ENCODE measurements at places on chromosomes 7 and 10.
A peak's percentile ranks its signal among the peaks of the same experiment; 100 is the strongest.

DNA sequence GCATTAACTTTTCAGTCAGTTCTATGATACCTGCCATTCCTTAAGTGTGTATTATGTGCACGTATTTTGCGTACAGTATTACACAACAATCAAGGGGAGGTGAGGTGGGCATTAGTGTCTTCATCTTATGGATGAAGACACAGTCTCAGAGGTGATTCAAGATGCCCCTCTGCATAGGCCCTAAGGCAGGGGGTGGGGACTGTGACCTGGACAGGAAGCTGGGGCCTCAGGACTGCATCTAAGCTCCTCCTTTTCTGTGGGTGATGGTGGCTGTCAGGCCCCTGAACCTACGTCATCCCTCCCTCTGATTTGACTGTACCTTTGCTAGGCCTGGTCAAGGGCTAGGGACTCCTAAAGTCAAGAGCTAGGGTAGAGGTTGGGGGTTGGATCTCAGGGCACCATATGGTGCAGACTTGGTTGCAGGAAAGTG, 38.9 kb downstream of the HK1 start:
- DNase-seq = no peak

- DNase-seq = no peak
These were observed 43.9 kb downstream of the APBB1IP start for GRCh38 chr10:26481914-26482550.

GRCh38 chr10:114010316-114010715, 33.4 kb upstream of the ADRB1 start:
- DNase-seq = no peak

DNA sequence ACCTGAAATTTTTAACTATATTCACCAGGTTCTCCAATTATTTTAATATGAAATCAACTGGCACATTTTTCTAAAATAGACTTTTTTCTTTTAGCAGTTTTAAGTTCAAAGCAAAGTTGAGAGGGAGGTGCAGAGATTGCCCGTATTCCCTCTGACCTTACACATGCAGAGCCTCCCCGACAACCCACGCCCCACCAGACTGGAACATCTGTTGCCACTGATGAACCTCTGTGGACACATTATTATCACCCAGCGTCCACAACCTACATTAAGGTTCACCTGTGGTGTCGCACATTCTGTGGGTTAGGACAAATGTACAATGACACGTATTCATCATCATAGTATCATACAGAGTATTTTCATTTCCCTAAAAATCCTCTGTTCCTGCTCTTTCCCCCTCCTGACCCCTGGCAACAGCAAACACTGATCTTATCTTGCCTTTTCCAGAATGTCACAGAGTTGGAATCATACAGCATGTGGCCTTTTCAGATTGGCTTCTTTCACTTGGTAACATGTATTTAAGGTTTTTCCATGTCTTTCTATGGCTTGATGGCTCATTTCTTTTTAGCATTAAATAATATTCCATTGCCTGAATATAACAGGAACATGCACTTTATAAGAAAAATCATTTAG, 37.1 kb downstream of the COBL start:
- no peak for DNase-seq

DNA sequence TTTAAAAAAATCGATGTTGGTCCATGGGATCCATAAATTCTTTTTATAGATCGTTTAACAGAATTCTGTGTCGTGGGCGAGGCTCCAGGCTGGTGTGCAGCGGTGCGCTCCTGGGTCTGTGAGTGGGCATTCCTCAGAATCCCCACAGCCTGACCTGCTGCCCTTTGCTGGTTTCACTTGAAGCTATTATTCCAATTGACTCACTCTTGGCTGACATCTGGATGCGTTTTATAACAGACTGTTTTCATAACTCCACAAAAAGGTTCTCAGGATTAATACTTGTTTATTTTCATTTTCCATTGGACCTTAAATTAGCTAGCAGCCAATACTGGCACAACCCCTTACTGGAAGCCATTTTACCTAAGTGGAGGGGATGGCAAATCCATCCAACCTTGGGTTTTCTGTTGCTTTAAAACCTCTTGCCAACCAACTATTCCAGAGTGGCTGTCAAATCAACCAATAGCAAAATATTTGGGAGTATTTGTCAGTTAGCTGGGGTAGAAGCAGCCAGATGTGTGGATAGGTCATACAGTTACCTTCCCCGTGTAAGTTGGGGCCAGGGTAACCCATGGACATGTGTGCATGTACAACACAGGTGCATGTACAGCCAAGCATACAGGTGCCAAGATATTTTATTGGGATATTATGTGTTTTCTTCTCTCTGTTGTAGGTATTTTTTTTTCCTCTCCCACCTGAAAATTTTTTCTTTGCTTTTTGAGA, 160.7 kb upstream of the ZNF32 start:
- no peak for DNase-seq

DNA sequence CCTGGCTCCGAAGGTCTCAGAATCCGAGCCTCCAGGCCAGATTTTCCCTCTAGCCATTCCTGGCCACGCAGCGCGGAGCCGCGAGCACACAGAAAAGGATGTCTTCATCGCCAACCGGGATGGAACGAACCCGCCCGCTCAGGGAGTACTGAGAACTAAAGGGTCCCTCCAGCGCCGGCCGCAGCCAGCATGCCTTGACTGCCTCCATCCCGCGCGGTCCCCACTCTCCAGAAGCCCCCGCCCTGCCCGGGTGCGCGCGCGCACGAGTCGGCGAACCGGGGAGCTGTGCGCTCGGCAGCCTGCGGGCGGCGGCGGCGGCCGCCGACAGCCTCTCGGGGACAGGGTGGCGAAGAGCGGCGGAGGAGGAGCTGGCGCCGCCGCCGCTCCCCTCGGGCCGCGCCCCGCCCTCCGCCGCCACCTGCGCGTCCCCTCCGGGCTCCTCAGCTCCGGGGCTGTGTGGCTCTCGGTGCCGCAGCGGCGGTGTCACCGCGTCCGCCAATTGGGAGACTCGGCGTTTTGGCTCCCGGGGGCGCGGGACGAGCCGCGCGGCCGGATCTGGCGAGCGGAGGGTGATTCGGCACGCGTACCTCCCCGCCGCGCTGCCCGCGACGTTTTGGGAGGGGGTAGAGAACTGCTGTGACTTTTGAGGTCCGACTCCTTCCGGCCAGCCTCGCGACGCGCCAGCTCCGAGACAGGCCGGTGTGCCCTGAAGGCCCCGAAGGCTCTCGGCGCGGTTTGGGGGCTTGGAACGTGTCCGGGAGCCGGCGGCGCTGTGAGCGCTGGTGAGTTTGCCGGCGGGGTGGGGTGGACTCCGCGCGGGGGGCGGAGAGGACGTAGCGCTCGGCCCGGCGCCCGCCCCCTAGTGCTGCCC, 453 bp upstream of the GALNT17 start:
- DNase-seq = peak; percentile 57
